ENCODE measurements at places on chromosomes 16 and 17.

- DNase-seq: no peak
Observed at GRCh38 chr16:53899431-53899830, 195.5 kb downstream of the FTO start.

GRCh38 chr17:4003131-4003500 lies 38.9 kb upstream of the ATP2A3 start:
- DNase-seq: no peak

DNA sequence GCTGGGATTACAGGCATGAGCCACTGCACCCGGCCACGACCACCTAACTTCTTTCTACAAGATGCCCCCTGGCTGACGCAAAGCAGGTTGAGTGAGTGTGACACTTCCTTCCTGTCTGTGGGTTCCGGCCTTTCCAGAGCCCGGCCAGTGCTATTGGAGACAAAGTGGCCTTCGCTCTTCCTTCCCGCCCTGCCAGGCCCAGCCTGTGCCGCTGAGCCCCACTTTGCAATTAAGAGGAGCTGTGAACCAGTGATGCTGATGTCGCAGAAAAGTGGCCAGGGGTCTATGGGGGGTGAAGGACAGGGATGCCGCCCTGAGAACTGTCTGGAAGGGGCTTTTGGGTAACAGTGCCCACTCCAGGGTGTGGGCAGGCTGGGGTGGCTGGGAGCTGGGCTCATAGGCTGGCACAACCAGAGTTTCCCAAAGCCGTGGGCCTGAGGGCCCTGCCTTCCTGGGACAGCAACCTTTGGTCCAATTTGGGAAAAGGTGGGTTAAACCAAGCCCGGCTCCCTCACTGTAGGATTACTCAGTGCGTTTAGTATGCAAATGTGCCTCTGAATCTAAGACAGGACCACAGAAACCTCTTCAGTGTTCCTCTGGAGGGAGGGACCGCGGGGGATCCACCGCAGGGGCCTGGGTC lies 174.9 kb downstream of the SEC14L1 start:
- no peak for DNase-seq

- DNase-seq: no peak
Observed at GRCh38 chr17:29870836-29871465, 59.1 kb downstream of the SSH2 start.

GRCh38 chr17:36703860-36704266 lies 102.5 kb downstream of the MRM1 start:
- DNase-seq: peak; percentile 51
